ENCODE measurements at places on chromosomes 13 and 19.
A peak's percentile ranks its signal among the peaks of the same experiment; 100 is the strongest.

GRCh38 chr13:99657848-99658260 lies 156.6 kb downstream of the TM9SF2 start:
- no peak for DNase-seq

DNA sequence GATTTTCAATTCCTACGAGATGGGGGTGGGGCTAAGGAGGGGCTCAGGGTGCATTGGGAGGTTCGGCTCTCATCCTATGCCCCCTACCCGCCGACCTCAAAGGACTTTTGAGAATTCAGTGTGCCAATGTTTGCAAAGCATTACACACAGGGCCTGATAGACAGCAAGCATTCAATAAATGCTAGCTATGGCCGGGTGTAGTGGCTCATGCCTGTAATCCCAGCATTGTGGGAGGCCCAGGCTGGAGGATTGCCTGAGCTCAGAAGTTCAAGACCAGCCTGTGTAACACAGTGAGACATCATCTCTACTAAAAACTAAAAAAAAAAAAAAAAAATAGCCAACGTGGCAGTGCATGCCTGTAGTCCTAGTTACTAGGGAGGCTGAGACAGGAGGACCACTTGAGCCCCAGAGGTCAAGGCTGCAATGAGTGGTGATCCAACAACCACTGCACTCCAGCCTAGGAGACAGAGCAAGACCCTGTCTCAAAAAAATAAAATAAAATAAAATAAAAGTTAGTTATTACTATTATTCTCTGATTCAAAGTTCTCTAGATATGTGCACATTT lies 1.9 kb upstream of the CBLC start:
- no peak for DNase-seq

- DNase-seq, result no peak
Observed at GRCh38 chr13:50584856-50585580, 258.5 kb downstream of the DLEU7 start.

DNA sequence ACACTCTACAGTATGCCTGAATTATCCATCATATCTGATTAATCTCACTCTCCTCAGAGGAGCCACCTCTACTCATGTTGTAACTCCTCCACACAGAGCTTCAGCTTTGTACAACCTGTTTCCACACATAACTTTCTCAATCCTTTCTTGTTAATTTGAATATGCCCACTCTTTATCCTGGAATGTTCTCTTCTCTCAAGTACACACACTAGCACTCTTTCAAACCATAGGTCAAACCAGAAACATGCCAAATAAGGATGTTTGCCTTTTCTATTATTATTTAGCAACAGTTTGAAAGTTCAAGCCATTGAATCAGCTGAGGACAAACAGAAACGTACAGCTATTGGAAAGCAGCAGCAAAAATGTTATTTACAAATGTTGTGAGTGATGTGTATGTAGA lies 110.3 kb downstream of the MIPEP start:
- DNase-seq, result no peak

GRCh38 chr13:29991343-29991742 lies 140.9 kb upstream of the UBL3 start:
- DNase-seq, result no peak

- DNase-seq, result no peak
Observed at GRCh38 chr13:111388851-111389500, 68.5 kb downstream of the TEX29 start.

- DNase-seq, result no peak
Observed at GRCh38 chr13:33169273-33169980, 116.1 kb downstream of the STARD13 start.

GRCh38 chr13:111399776-111400538 lies 79.5 kb downstream of the TEX29 start:
- no peak for DNase-seq

DNA sequence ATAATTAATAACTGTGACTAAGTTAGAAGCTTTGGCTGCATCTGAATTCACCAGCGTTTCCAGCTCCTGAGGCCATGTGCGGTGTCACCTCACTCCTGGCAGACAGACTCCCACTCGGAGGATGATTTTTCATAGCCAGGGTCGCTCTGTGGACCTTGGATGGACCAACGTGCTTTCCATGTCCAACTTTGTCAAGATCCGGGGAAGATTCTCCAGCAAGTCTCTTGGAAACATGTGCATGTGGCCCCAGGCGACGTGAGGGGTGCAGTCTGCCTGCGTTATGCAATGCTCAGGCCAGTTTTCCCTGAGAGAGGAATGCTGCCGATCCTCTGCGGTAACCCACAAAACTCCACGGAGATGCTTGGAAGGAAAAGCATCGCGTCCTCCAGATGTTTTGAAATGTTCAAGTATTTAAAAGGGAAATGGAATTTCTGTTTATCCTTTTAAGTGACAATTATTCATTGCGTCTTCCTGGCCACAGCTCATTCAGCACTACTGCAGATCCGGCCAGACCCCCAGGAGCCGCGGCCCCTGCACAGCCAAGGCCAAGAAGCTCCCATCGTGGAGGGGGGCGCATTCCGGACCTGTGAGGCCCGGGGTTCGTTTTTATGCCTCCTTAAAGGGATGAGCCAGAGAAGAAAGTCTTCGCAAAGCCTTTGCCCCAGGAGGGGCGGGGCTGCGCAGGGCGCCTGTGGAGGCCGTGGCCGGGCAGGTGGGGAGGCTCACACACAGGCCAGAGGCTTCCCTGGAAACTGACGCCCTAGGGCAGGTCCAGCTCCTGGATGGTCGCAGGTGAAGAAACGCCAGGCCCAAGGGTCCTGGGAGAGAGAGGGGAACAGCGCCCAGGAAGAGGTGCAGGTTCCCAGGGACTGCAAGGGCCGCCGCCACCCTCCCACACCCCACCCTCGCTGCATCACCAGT lies 46.0 kb downstream of the C13orf46 start:
- DNase-seq, result peak; percentile 37

DNA sequence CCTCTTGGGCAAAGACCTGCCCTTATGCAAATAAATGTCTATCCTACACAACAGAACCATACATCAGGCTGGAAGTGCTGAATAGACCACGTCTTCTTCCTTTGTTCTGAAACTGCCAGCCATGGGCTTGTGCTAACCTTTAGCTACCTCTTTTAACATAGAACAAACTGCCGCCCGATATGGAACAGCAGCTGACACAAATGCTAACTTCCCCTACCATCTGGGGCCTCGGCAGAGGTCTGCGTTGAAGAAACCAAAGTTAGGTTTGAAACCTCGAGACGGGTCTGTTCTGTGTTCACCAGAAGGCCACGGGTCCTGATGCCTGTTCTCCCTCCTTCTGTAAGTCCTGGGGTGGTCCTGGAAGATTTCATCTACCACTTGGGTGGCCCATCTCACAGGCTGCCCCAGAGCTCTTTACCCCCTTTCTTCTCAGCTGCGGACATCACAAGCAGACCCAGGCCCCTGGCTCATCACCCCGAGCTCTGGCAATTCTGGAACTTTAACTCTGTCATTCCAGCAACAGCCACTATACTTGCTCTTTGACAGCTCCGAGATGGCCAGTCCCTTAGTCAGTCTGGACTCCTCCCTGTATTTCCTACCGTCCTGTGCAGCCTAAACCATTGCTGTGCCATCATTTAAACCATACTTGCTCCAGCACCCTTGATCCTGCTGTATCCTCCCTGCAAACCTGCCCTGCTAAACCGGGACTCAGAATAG lies 146.7 kb downstream of the USP12 start:
- DNase-seq, result no peak

GRCh38 chr13:49216334-49216733 lies 3.8 kb upstream of the MLNR start:
- DNase-seq, result no peak

GRCh38 chr19:49570138-49570856 lies 10.1 kb downstream of the NOSIP start:
- peak; percentile 73 for DNase-seq

GRCh38 chr13:20475927-20476691 lies 49.5 kb downstream of the CRYL1 start:
- DNase-seq, result peak; percentile 59

DNA sequence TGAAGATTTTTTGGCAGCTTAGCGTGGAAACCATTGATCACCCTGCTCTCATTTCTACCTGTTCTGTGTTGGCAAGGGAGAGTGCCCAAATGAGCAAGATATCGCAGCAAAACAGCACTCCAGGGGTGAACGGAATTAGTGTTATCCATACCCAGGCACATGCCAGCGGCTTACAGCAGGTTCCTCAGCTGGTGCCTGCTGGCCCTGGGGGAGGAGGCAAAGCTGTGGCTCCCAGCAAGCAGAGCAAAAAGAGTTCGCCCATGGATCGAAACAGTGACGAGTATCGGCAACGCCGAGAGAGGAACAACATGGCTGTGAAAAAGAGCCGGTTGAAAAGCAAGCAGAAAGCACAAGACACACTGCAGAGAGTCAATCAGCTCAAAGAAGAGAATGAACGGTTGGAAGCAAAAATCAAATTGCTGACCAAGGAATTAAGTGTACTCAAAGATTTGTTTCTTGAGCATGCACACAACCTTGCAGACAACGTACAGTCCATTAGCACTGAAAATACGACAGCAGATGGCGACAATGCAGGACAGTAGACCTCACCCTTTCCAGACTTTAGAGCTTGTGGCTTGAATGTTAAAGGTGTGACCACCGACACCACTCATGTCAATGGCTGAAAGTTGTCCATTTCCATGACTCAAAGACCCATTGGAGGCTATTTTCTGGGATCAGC lies 5.8 kb downstream of the CEBPG start:
- no peak for DNase-seq

DNA sequence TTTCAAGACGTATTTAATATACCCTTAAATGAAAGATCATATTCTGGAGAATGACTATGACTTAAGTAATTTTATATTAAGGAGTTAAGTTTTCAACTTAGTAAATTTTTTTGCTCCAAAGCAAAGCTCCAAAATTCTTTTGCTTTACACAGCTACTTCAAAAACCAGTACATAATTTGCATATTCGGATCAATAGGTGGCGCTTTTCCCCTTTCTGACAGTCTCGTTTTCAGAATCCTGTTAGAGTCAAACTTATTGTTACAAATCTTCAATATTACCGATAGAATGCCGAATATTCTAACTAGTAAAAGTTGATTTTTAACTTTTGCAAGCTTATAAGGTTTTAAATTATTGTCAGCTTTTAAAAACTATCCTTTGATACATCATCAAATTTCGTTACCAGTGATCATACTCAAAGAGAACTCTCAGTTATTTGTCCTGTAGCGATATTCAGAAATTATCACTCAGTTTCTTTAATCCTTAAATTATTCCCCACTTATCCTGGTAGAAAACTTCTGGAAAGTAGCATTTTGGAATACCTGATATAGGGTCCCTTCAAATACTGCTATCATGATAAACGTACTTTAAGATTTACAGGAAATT lies 852.7 kb upstream of the KLHL1 start:
- no peak for DNase-seq

GRCh38 chr19:1170938-1171754 lies 2.9 kb downstream of the SBNO2 start:
- DNase-seq, result no peak

DNA sequence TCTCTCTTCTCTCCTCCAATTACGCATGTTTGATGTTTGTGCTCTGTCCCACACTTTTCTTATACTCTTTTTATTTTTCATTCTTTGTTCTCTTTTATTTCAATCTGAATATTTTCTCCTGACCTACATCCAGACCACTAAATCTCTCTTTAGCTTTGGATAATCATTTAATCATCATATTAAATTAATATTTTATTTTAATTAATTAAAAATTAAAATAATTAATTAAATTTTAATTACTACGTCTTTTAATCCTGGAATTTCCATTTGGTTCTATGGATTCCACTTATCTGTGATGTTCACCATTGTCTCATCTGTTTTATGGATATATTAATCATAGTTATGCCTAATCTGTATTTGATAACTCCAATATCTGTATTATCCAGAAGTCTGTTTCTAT lies 62.4 kb downstream of the SPACA7 start:
- DNase-seq, result no peak

- DNase-seq, result peak; percentile 31
Observed at GRCh38 chr13:112772929-112773328, 83.1 kb downstream of the ATP11A start.

- no peak for DNase-seq
Observed at GRCh38 chr13:108326309-108326708, 56.8 kb downstream of the TNFSF13B start.

DNA sequence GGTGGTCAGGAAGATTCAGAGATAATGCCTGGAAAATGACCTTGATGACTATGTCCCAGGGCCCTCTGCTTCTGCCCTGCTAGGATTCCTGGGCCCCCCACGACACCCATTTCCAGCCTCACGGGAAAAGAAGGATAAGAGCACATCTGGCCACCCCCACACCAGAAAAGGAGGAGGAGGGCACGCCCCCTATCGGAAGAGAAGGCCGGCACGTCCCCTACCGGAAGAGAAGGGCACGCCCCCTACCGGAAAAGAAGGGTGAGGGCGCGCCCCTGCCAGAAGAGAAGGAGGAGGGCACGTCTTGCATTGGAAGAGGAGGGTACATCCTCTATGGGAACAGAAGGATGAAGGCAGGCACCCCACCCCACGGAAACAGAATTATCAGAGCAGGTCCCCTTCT lies 84.3 kb downstream of the IER2 start:
- DNase-seq, result peak; percentile 73

- no peak for DNase-seq
Observed at GRCh38 chr13:32822771-32823170, 193.5 kb upstream of the KL start.

DNA sequence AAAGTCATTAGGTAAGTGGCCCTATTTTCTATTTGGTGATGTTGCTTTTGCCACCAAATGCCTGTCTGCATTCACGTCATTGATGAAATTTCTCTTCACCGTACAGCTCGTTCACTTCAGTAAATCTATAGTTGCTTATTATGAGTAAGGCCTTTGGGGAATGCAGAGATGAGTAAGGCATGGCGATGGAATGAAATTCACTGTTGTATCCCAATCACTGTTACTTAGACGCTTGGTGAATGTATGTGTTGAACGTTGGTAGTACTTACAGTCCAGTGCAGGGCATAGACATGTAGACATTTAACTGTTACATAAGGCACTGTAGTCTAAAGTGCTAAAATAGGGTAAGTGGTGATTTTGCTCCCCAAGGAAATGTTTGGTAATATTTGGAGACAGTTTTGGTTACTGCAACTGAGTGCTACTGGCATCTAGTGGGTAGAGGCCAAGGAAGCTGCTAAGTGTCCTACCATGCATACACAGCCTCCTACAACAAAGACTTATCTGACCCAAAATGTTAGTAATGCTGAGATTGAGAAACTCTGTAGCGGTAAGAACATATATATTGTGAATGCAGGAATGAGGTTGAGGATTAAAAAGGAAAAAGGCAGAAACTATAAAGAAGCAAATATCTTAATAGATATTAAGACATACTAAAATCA lies 5.8 kb downstream of the AKAP11 start:
- DNase-seq, result no peak

Measured in transverse colon (tissue), 4 donors.